Activated T-cell treated with anti-CD3 and anti-CD28 coated beads, Interleukin-2, amount 50 U/mL, for 48 hours (primary cell): ENCODE measurements at places on chromosomes 5 and 9.

GRCh38 chr5:83645936-83646335 is 74.7 kb downstream of the HAPLN1 start:
- no peak for DNase-seq

DNA sequence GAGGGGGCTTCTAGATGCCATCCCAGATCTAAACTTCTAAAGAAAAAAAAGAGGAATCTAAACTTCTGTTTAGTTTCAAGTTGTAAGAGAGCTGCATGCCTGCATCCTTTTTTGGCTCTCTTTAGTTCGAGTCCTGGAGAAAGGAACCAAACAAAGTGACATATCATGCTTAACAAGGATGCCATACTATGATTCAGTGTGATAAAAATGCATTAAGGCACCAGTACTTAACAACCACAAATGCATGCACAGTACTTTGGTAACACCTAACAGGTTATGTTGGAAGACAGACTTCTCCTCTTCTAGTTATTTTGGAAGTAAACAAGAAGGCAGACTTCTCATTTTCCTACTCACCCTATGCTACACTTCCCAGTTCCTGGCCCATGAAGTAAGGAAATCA is 27.3 kb downstream of the NME5 start:
- DNase-seq = no peak

- no peak for DNase-seq
Observed at GRCh38 chr5:81837667-81838306, 86.9 kb upstream of the SSBP2 start.

DNA sequence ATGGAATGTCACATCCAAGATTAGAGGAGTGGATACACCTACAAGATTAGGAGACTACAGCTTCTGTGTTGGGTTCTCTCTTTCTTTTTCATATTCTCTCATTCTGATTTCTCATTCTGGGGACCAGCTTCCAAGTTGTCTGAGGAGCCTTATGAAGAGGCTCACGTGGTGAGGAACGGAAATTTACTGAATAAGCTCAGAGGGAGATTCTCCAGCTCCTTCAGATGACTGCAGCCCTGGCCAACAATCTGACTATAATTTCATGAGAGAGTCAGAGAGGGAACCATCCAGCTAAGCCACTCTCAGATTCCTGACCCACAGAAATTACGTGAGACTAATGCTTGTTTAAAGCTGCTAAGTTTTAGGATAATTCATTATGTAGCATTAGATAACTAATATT is 27.1 kb upstream of the TENT2 start:
- DNase-seq = no peak

GRCh38 chr9:118721923-118722322 is 647.3 kb downstream of the BRINP1 start:
- DNase-seq = no peak

DNA sequence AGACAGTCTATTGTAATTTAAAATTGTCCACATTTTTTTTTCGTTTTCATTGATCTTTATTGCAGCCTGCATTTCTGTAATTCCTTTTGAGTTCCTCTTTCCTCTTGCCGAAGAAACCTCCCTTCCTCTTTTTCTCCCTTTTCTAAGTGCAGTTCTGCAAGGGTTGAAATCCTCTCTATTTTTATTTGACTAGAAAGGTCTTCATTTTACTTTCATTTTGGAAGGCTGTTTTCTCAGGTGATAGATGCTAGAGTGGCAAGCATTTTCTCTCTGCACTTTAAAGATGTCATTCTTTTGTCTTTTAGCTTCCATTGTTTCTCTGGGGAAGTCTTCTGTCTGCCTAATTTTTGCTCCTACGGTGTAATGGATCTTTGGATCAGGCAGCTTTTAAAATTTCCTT is 248.5 kb downstream of the SMARCA2 start:
- no peak for DNase-seq

- no peak for DNase-seq
Observed at GRCh38 chr5:133284306-133284705, 232.5 kb downstream of the HSPA4 start.

DNA sequence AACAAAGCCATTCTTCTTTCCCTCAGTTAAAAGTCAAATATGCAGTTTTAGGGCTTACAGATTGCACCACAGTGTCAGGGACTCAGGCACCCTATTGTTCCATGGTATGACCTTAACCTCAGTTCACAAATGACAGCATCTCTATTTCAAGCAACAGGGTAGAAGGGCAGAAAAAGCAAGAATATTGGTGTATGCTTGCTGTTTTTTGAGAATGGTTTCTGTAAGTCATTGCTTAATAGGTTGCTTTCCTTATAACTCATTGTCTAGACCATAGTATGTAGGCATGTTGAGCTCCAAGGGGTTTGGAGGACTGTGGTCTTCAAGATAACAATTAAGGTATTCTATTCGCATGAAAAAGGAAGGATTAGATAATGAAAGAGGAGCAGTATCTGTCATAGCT is 183.5 kb upstream of the EDIL3 start:
- no peak for DNase-seq

- DNase-seq = no peak
Observed at GRCh38 chr5:1185629-1186350, 15.6 kb upstream of the SLC6A19 start.

DNA sequence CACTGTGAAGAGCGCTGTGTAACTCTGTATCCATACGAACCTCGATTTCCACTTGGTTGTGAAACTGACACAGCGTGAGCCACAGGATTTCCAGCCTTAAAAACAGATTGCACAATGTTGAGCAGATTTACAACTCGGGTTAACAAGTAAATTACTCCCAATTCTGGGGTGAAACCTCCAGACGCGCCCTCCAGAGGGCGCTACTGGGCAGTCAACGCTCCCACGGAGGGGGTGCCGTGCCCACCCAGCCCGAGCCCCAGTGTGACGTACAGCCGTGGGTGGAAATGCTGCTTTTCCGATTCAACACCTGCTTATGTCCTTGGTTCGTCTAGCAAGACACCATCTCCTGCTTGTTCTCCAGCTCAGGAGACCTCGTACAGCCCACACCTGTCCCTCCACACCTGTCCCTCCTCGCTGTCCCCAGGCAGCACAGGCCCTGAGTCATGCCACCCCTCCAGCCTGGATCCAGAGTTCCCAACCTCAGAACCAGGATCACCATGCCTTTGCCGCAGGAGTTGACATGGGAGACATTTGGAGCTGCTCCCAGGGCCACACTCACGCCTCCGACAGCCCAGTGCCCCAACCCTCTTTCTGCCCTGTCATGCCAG is 34.4 kb upstream of the SLC6A3 start:
- DNase-seq = peak; percentile 70

GRCh38 chr9:133477992-133478850 is 678 bp downstream of the SLC2A6 start:
- DNase-seq = no peak

DNA sequence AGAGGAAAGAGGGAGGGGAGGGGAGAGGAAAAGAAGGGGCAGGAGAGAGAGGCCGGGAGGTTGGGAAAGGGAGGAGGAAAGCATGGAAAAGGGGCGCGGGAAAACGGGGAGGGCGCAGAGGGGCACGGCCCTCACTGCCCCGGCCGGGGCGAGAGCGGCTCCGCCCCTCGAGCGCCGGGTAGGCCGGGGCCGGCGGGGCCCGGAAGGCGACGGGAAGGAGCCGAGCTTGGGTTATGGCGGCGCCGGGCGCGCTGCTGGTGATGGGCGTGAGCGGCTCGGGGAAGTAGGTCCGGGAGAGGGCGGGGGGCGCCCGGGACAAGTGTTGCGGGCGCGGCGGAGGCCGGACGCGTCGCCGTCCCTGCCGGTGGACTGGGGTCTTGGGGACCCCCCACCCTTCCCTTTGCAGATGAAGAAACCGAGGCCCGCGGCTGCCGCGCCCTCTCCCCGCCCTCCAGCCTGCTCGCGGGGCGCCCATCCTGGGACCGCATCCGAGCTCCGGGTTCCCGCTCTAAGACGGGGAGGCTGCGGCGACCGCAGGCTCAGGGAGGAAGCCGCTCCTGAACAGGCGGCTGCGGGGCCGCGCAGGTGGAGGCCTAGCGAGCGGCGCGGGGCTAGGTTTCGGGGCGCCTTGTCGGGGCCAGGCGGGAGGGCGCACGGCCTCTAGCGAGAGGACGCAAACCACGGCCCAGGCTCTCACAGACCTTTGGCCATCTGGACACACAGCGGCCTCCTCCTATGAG is at the start of gene IDNK:
Gene IDNK, plus strand, starts transcription at position 205 of the 740 bp plus-strand sequence. Its CDS starts 29 bp downstream, at position 234.
- peak; percentile 81 for DNase-seq

DNA sequence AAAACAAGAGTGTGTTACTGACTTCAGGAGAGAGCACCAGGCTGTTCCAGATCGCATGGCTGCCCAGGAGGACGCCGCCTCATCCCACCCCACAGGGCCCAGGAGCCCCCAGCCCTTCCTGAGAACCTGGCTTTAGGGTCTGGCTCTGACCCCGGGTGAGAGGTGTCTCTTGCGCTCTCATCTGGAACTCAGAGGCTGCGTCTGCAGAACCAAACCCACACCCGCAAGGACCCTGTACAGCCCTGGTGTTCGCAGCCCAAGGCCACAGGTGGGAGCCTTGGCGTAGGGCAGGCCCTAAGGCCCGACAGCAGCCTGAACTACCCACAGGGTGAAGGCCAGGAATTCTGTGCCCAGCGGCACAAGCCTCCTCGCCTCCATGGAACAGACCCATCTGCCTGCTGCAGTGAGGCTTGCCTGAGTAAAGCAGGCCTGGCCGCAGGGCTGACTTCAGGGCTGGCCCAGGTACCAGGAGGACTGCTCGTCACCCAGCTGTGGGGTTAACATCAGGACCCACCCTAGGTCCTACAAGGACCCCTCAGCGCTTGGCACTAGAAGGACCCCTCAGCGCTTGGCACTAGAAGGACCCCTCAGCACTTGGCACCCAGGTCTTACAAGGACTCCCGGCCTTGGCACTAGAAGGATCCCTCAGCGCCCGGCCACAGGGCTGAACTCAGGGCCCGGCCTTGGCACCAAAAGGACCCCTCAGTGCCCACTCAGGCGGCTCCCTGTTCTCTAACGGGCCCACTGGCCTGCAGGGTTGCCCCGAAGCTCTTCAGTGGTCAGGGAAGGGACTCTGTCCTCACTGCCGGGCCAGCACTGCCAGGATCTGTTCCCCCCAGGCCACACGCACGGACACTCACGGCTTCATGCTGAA is 48.2 kb downstream of the NKD2 start:
- DNase-seq = no peak
